GM04504 (cell line): ENCODE measurements at places on chromosomes 6 and 20.
A peak's percentile ranks its signal among the peaks of the same experiment; 100 is the strongest.

DNA sequence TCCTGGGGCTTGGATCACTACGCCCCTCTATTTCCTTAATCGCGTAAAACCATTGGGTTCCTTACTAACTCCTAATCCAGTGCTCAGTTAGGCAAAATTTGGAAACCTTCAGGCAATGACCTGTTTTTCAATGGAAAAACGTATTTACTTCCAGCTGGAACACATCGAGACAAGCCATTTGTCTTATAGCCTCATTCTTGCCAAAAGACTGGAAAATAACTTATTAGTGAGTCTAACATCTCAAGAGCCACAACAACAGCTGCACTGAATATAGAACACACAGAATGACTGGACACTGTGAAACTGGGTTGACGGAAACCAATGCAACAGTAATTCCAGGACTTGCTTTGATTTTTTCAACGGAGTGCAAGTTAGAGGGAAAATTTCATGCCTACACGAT is 125.2 kb upstream of the MAP3K7 start:
- DNase-seq = no peak

- DNase-seq = no peak
Observed at GRCh38 chr20:62636446-62636845, 5.9 kb upstream of the SLCO4A1 start.

DNA sequence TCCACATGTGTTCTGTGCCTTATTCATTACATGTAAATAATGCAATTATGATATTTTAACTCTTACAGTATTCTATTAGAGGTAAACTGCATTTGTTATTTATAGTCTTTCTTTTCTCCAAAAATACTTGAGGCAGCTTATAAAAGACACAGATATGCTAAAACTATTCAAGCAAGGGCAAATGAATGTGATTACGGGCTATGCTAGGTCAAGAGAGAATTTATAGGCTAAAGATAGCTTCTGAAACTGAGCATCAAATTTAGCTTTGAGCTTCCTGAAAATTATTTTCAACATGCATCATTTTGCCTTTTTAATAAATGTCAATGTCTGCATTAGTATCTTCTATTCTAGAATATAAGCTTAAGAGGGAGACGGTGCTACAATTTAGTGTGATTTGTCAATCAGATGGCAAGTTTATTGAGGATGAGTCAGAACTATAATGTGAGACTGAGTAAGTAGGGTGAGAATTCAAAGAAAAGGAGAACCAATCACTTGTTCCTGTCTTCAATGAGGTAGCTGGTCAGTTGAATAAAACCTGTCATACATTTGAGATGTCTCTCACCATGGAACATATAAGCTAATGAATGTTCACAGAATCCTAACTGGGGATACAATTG is 669.4 kb upstream of the CITED2 start:
- no peak for DNase-seq

DNA sequence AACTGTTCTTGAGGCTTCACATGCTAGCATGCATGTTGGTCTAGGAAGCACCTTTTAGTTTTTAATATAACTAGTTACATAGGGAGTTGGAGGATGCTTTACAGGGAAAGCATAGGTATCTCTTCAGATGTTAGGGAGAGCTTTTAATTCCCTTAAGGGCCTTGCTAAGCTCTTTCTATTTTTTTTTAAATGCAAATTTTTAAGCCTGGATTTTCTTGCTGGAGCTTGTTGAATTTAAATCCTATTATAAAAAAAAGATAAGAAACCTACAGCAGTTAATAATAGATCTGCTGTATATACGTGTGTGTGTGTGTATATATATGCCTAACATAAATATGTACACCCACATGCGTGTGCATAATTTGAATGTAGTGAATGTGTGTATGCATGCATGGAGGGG is 79.0 kb downstream of the FIG4 start:
- DNase-seq = no peak

DNA sequence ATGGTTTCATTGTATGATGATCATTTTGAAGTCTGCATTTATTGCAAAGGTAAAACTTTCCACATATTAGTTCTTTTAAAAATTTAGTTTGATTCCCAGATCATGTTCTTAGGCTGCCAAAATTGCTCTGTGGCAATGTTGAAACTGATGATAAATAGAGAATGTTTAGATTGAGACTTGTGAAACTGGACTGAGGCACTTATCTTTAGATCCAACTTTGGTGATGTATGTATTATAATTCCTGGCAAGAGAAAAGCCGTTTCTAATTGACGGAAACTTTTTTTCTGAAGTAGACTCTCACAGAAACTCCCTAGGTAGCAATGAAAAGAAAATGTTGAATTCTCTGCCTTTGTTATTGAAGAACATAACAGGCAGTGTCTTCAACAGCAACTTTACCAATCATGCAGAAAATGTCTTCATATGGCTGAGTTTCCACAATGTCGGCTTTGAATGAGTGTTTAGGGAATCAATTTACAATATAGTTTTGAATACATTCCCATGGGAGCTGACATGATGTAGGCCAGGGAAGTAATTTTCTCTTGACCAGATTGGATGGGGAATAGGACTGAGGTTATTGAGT is 456.2 kb downstream of the CD109 start:
- no peak for DNase-seq

DNA sequence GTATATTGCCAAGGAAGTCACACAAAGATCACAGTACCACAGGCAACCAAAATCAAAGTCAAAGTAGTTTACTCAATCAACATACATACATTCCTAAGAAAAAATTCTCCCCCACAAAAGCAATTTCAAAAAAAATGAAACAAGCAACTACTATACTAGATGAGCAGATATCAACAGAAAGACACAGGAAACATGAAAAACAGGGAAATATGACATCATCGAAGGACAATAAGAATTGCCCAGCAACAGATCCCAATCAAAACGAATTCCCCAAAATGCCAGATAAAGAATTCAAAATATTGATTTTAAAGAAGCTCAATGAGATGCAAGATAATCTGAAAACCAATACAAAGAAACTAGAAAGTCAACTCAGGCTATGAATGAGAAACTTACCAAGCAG is 219.7 kb upstream of the TAB2 start:
- no peak for DNase-seq

DNA sequence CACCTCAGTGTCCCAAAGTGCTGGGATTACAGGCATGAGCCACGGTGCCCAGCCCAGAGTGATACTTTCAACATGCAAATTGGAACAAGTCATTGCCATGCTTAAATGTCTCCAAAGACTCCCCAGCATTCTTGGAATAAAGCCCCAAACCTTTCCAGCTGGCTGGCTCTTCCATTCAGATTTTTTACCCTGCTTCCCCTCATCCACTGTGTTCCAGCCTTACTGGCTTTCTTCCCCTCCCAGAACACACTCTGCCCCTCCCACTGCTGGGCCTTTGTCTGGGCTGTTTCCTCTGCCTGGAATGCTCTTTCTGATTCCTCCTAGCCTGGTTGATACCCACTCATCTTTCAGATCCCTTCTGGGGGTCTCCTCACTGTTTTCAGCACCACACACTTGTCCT is 40.1 kb upstream of the NNAT start:
- no peak for DNase-seq

DNA sequence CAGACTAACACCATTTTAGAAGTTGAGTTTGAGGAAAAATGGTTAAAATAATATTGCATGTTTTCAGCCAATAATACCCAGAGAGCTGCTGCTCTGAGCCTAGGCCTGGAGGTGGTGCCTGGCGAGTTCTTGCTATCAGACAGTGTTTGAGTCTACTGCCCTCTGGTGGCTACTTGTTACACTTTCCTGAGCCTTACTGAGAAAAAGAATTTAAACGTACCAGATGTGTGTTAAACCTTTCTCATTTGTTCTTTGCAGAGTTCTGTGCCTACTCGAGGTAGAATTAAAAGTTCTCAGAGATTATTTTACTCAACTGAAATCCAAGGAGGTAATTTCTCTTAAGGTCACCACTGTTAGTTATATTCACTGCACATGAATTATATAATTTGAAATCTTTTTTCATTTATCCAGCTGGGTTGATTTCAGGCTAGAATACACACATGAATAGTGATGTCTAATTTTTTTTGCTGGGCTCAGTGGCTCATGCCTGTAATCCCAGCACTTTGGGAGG is 38.2 kb downstream of the SHLD1 start:
- DNase-seq = peak; percentile 60

GRCh38 chr20:57479196-57479595 is 45.7 kb downstream of the CTCFL start:
- no peak for DNase-seq

DNA sequence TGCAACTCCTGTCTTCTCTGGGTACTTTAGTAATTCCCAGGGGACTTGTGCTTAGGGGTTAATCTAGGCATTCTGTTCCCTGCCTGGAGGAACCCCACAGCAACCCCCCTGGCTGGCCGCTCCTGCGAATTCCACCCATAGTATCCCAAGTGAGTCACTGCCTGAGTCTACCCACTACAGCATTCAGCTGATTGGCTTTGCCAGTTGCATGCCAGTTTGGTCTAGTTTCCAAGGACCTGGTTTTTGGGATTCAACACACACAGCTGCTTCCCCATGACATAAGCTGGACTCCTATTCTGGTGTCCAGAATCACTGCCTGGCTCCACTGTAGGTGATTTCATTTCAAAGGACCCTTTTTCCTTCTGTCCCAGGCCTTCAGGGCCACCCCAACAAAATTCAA is 40.3 kb downstream of the PLCG1 start:
- peak; percentile 87 for DNase-seq

- DNase-seq = no peak
Observed at GRCh38 chr6:20680697-20681165, 146.5 kb downstream of the CDKAL1 start.

GRCh38 chr6:42078386-42078785 is 28.1 kb downstream of the TAF8 start:
- DNase-seq = no peak

DNA sequence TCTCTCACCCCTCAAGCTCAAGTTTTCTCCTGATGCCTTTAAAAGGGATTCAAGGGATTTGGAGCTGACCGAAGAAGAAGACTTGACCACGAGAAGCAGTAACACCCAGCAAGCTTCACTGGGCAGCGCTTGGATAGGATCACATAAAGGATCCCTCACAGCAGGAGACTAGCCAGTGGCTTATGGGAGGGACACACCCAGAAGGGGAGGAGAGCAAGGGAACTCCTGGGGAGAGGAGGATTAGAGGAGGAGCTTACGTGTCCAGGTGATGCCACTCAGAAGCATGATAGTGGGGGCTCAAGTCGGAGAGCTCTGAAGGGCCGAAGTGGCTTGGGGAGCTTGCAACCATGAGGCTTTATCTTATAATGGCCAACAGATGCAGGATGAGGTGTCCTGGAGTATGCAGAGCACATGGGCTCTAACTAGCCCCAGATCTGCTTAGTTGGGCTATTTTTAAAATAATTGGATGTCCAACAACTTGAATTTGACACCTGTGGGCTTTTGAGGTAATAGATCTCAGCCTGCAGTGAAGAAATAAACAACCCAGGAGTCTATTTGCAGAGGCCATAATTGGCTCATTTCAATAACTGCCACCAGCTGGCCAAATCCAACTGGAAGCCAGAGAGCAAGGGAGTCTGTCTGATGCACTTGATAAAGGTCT is 137.9 kb upstream of the EXOC2 start:
- no peak for DNase-seq

- no peak for DNase-seq
Observed at GRCh38 chr20:9367746-9368145, 146.6 kb upstream of the LAMP5 start.

DNA sequence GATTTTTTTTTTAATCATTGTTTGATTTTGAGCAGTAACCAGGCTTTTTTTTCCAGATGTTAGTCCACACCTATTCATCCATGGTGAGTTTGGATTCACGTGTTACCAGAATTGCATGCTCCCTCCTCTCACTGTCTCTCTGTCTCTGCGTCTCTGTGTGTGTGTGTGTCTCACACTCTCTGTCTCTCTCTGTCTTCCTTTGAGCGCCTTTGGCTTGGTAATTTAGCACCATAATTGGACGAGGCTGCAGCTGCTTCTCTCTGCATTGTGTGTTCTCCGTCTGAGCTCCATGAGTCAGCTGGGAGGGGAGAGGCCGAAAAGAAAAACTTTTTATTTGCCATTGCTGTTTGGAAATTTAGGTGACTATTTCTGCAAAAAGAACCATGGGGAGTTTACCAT is 3.4 kb downstream of the TFAP2B start:
- no peak for DNase-seq

- peak; percentile 14 for DNase-seq
Observed at GRCh38 chr6:81003156-81003555, 749.3 kb downstream of the TENT5A start.

- no peak for DNase-seq
Observed at GRCh38 chr6:138622967-138623366, 123.7 kb upstream of the NHSL1 start.

DNA sequence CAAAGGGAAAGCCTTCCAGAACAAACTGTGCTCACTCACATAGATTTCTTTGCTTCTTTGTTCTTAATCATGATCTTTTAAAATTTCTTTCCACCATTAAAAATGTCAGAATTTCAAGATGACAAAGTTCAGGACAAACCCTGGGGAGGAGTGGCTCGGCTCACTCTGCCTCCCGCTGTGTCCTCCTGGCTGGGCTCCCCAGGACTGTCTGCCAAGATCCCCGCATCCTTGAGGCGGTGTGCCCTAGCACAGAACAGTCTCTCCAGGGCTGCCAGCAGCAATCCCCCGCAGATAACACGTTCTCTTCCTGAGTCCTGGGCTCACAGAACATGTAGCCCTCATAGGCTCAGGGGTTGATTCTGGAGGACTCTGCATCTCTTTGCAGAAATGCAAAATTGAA is 98.4 kb upstream of the KCNG1 start:
- no peak for DNase-seq

DNA sequence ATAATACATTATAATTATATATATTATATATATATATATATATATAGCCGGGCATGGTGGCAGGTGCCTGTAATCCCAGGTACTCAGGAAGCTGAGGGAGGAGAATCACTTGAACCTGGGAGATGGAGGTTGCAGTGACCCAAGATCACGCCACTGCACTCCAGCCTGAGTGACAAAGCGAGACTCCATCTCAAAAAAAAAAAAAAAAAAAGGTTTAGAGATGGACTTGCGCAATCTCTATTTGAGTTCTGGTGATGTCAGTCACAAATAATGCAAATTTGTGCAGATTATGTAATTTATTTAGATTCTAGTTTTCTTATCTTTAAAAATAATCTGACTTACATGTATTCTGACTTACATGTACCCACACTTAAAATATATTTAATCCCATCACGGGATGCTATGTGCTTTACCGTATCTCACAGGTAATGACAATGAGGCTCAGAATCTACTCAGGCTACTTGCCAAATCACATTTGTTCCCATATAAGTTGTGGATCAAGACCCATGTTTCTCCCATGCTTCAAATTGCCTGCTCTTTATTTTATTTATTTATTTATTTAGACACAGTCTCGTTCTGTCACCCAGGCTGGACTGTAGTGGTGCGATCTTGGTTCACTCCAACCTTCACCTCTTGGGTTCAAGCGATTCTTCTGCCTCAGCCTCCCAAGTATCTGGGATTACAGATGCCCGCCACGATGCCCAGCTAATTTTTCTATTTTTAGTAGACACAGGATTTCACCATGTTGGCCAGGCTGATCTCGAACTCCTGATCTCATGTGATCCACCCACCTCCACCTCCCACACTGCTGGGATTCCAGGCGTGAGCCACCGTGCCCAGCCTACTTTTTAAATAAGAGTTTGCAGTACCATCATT is 7.6 kb upstream of the UST start:
- no peak for DNase-seq
